ENCODE measurements at places on chromosomes 16 and 17. TPM values are rescaled to one million over a fixed set of nuclear protein-coding genes. Genes with fewer than 3 reads are reported as not detected.

GRCh38 chr17:80421381-80422090, 6.6 kb downstream of the ENDOV start:
- no peak for DNase-seq

GRCh38 chr17:58680038-58680369, 11.8 kb downstream of the TEX14 start:
- no peak for DNase-seq

- no peak for DNase-seq
Measured at GRCh38 chr16:3861808-3862451, 18.6 kb downstream of the CREBBP start.

DNA sequence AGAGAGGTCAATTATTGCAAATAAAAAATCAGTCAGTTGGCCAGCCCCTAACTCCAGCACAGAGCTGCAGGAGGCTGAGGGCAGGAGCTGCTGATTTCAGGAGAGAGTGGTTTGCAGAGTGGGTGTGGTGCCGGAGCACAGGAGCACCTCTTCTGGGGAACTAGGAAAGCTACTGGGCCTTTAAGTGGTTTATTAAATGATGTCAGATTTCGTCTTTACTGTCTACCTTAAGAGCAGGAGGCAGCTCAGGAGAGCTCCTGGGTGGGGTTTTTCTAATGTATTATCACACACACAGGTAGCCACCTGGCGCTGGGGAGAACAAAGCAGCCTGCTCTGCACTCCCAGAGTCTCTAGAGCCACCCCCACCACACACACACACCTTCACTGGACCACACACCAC, 11.5 kb upstream of the HAS3 start:
- no peak for DNase-seq

Gene C17orf113
- polyA plus RNA-seq, result 1.8 TPM

- no peak for DNase-seq
Measured at GRCh38 chr17:74466828-74467184, 372 bp downstream of the CD300A start.

DNA sequence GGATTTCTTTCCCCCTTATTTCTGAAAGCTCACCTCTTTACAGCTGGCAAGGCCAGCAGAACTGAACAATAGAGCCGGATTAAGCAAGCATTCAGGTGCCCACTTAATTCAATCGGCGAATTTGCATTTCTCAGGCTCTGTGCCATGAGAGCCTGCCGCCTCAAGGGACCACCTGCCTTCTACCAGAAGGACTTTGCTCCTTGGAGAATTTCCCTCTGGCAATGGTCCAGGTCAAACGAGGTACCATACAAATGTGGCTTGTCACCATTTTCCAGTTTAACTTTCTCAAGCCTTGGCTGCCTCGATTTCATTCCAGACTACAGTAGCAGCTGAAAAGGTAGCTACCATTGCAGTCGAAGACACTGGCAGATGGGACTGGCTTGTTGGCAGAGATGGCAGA, 534.0 kb downstream of the MAF start:
- no peak for DNase-seq

DNA sequence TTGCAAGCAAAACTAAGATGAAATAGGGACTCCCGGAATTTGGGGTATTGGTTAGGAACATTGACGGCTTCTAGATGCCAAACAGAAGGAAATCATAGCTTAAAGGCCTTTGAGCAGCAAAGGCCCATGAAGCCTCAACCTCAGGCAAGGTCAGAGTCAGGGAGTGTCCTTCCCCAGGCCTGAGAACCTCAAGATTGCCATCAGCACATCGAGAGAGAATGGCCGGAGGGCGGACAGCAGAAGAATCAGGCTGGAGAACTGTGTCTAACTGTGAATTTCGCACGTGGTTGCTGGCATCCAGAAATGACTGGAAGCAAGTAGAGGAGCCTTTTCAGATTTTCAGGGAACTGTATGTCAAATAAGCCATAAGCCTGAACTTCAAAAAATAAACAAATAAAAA, 24.8 kb upstream of the ANKRD40CL start:
- DNase-seq, result no peak

Gene RNU2-1
- polyA plus RNA-seq, result 2.1 TPM

Gene PMM2
- polyA plus RNA-seq, result 17.4 TPM

DNA sequence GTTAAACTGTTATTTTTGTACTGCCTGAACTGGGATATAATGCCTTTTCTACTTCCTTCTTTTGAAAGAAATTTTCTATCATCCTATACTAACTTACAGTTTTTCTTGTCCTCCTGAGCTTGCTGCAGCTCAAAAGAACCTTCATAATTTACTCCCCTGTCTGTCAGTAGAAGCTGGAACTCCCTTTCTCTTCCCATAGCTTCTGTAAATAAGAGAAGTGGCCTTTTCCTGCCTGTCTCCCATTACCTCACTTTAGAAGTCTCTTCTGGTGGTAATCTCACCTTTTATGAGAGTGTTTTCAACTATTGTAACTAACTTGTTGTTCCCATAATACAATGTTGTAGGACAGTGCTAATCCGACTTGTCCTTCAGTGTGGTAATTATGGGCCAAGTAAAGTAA, 246.7 kb upstream of the TBX2 start:
- no peak for DNase-seq

Gene SLC16A5
- polyA plus RNA-seq, result 11.2 TPM

DNA sequence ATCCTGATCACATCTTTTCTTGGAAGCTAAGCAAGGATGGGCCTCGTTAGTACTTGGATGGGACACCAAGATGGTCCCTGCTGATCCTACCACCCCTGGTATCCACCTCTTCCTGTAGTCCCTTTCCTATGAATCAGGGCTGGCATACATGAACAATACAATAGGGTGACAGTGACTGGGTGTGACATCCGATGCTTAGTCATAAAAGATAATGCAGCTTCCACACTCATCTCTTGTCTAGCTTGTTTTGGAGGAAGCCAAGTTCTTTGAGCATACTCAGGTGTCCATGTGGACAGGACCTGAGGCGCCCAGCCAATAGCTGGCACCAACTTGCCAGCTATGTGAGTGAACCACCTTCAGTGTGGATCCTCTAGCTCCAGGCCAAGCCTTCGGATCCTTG, 62.5 kb upstream of the NFAT5 start:
- DNase-seq, result no peak

GRCh38 chr17:862582-862981, 80.4 kb downstream of the MRM3 start:
- DNase-seq, result no peak

All from hindlimb muscle (tissue), 1 donor.